NCI-H1417 treated with DMSO at 0.1 percent for 48 hours (cell line): ENCODE measurements at places on chromosomes 5 and 9.

GRCh38 chr5:93226202-93226735 lies 354.8 kb downstream of the NR2F1-AS1 start:
- no peak for DNase-seq

GRCh38 chr5:32319392-32319791 lies 6.7 kb upstream of the MTMR12 start:
- DNase-seq, result no peak

- no peak for DNase-seq
These were observed 143.9 kb upstream of the LHFPL2 start for GRCh38 chr5:78792345-78793055.

DNA sequence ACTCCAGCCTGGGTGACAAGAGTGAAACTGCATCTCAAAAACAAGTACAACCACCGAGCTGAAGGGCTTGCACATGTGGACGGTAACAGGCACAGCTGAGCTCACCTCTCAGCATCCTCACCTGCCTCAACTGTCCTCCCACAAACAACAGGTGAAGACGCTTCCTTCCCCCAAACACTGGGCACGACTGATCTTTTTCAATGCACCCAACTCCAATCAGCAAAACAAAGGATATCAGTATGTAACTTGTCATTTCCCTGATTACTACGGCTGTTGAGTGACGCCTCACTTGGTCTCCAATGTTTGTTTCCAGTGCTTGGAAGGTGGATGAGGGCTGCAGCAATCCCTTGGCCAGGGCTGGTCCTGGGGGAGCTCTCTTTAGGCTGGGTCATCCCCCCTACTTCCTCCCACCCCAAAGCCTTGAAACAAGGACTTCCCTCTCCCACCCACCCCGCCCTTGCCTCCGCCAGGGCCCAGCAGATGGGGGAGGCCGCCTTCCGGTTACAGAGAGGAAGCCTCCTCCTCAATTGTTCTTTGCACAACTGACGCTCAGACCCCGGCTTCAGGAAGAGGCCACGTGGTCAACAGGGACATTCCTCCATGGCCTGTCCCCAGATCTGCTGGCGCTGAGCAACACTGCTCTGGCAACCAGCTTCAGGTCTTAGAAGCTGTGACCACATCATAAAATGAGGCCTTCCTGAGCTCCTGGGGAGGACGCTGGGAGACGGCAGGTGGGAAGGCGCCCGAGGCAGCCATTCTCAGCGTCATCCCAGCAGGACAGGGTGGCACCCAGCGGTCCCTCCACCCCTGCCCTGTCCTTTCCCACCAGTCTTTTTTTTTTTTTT lies 5.9 kb downstream of the FAM78A start:
- no peak for DNase-seq

DNA sequence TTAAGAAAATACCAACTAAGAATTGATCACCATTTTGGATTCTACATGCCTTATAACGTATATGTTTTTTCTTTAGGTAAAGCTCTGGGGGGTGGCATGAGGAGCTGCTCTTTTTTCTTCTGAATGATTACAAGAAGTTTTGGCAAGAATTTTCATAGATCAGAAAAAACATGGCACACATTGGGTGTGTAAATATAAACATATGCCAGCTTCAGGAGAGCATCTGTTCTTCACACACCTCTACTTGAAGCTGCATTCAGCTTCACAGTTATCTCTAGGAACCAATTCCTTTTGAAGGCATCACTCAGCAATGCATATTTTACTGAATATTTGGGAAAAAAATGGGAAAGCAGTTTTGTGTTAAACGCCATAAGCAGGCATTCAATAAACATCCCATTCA lies 122.7 kb upstream of the GHR start:
- DNase-seq, result no peak

DNA sequence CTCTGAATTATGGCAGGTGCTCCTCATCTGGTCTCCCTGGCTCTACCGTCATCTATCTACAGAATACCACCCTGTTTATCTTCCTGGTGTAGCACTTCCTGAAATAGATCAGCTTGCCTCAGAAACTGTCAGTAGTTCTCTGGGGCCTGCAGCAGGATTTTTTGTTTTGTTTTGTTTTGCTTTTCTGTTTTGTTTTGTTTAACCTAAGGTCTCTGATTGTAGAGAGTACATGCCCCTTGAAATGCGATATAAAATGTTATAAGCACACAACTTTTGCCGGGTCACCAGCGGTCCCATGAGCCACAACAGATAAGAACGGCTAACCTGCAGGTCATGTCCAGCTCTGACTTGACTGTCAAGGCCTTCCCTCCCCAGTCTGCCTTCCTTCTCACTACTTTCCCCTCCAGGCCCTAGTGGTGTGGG lies 26.6 kb upstream of the CREBRF start:
- no peak for DNase-seq

DNA sequence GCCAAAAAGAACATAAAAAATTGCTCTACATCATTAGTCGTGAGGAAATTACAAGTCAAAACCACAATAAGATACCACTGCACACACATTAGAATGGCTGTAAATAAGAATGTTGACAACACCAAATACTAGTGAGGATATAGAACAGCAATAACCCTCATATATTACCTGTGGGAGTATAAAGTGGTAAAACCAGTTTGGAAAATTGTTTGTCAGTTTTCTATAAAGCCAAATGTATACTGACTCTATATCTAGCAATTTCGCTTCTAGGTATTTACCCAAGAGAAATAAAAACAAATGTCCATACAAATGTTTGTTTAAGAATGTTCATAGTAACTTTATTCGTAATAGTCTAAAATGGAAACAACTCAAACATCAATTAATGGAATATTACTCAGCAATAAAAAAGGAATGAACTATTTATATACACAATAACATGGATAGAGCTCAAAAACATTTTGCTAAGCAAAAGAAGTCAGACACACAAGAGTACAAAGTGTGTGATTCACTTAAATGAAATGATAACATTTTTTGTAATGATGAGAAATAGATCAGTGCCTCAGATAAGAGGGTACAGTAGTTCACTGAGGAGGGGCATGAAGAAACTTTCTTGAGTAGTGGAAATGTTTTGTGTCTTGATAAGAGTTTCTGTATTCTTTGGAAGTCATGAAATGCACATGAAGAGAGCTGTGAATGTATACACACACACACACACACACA lies 219.6 kb upstream of the ZNF462 start:
- DNase-seq, result no peak

DNA sequence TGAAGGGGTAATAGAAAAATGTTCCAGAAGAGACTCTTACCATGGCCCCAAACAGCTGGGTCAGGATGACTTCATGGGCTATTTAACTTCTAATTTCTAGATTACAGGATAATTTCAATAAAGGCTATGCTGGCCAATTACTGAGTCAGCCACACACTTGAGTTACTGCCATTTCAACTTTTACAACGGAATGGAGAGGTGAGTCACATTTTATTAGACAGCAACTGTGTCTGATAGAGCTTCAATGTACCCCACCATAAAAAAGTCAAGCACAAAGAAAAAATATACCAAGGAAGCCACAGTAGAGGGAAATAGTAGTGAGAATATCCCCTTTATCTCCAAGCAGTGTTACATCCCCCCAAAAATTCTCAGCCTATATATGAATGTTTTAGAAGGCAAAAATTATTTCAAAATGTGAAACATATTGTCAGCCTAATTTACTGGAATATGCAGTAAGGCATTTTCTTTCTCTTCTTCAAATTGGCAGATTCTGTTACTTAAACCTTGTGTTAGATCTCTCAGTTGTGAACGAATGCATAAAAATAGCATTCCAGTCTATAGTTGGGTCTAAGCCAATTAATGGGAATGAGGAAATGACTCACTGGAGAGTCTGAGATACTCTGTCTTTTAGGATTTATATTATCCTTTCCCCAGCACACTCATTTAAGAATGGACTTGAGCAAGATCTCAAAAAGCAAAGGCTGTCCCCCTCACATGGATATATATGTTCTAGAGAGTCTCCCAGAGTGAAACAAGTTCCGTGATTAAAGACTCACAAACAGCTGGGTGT lies 47.1 kb upstream of the RAI14 start:
- DNase-seq, result no peak

GRCh38 chr5:42875785-42876374 lies 64.2 kb upstream of the SELENOP start:
- DNase-seq, result no peak

GRCh38 chr5:125065741-125066140 lies 319.3 kb upstream of the ZNF608 start:
- DNase-seq, result no peak

DNA sequence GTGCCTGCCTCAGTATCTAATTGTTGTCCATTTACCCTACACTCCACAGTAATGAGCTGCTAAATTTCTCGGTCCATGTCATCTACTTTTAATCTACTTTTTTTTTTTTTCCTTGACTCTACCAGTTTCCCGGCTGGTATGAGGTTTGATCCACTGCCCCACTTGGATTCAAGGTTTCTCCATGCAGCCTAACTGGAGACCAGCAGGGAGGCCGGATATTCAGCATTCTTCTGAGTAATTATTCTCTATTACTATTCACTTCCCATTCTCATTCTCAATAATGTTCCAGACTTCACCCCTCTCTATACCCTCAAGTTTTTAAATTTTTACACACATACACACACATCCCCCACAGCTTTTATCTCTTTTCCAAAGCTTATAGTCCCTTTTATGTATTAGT lies 51.0 kb upstream of the SUSD1 start:
- no peak for DNase-seq
